MCF 10A (cell line): ENCODE measurements at places on chromosomes 11 and 22. TPM values are rescaled to one million over a fixed set of nuclear protein-coding genes. Genes with fewer than 3 reads are reported as not detected.

The PANX1 gene
- total RNA-seq, result 26.1 and 30.1 TPM in 2 replicates

The TOMM22 gene
- total RNA-seq, result 60.4 and 71.5 TPM in 2 replicates

The DLG2 gene
- total RNA-seq, result 0.26 and 0.54 TPM in 2 replicates

The SMTNL1 gene
- not detected in 2 replicates for total RNA-seq

The SCGB1A1 gene
- not detected in 2 replicates for total RNA-seq

The PANX2 gene
- 0.77 and 2.7 TPM in 2 replicates for total RNA-seq

The EMID1 gene
- total RNA-seq, result not detected in 2 replicates

The GAB2 gene
- total RNA-seq, result 4.2 and 4.5 TPM in 2 replicates

The FXYD6 gene
- not detected in 2 replicates for total RNA-seq

The ABCC8 gene
- total RNA-seq, result not detected in 2 replicates

The SYT7 gene
- total RNA-seq, result 25.2 and 57.7 TPM in 2 replicates

The DDIAS gene
- total RNA-seq, result 3.6 and 7.7 TPM in 2 replicates

The MYO18B gene
- total RNA-seq, result 0.07 TPM in 1 of 2 replicates, not detected in the other

The IFITM10 gene
- total RNA-seq, result 1.9 and 2.0 TPM in 2 replicates

The UBQLN3 gene
- not detected in 2 replicates for total RNA-seq

The PRR33 gene
- not detected in 2 replicates for total RNA-seq

The PELI3 gene
- total RNA-seq, result 5.0 and 6.1 TPM in 2 replicates

The OR5P2 gene
- total RNA-seq, result not detected in 2 replicates

The MLC1 gene
- not detected in 2 replicates for total RNA-seq

The APOL4 gene
- not detected in 2 replicates for total RNA-seq

The NOX4 gene
- not detected in 2 replicates for total RNA-seq

The CD3D gene
- not detected in 2 replicates for total RNA-seq

The CRYBA4 gene
- total RNA-seq, result not detected in 2 replicates

The DNAJB7 gene
- total RNA-seq, result not detected in 2 replicates

The SLC22A9 gene
- not detected in 2 replicates for total RNA-seq

The POU2AF1 gene
- not detected in 2 replicates for total RNA-seq

The BACE1 gene
- 15.8 and 18.1 TPM in 2 replicates for total RNA-seq

The PACS1 gene
- total RNA-seq, result 32.2 and 33.5 TPM in 2 replicates

The NCR3LG1 gene
- total RNA-seq, result 13.6 and 14.2 TPM in 2 replicates

The REXO2 gene
- 125 and 126 TPM in 2 replicates for total RNA-seq

The HEPN1 gene
- not detected in 2 replicates for total RNA-seq

The DEUP1 gene
- not detected in 2 replicates for total RNA-seq

The NAALAD2 gene
- not detected in 2 replicates for total RNA-seq

The SCO2 gene
- total RNA-seq, result 2.4 and 5.4 TPM in 2 replicates

The HIC2 gene
- 2.2 and 2.5 TPM in 2 replicates for total RNA-seq

The HPX gene
- total RNA-seq, result 0.71 and 0.75 TPM in 2 replicates

The GTSE1 gene
- total RNA-seq, result 12.7 and 19.9 TPM in 2 replicates

The YAP1 gene
- 139 and 158 TPM in 2 replicates for total RNA-seq

The NRXN2 gene
- total RNA-seq, result not detected in 2 replicates

The NCF4 gene
- not detected in 2 replicates for total RNA-seq

The DAGLA gene
- 1.0 and 1.5 TPM in 2 replicates for total RNA-seq

The UPB1 gene
- total RNA-seq, result not detected in 2 replicates

The SLN gene
- total RNA-seq, result not detected in 2 replicates

The C11orf91 gene
- total RNA-seq, result 2.8 and 2.9 TPM in 2 replicates

The MS4A3 gene
- total RNA-seq, result not detected in 2 replicates

The BIRC3 gene
- 91.6 and 124 TPM in 2 replicates for total RNA-seq

The MUC6 gene
- not detected in 2 replicates for total RNA-seq

The TYR gene
- not detected in 2 replicates for total RNA-seq

The C11orf21 gene
- total RNA-seq, result not detected in 2 replicates

The C1QTNF4 gene
- total RNA-seq, result 0.42 TPM in 1 of 2 replicates, not detected in the other

The CHRM1 gene
- total RNA-seq, result not detected in 2 replicates

The VWA5A gene
- total RNA-seq, result 7.9 and 12.0 TPM in 2 replicates

The GAL3ST1 gene
- total RNA-seq, result not detected in 2 replicates

The IGSF9B gene
- total RNA-seq, result 13.9 and 19.7 TPM in 2 replicates

The MOGAT2 gene
- total RNA-seq, result not detected in 2 replicates

The DERL3 gene
- not detected in 2 replicates for total RNA-seq

The ISX gene
- not detected in 2 replicates for total RNA-seq

The MIOX gene
- 0.63 and 1.6 TPM in 2 replicates for total RNA-seq
